ENCODE measurements at places on chromosomes 4 and X. TPM values are rescaled to one million over a fixed set of nuclear protein-coding genes. Genes with fewer than 3 reads are reported as not detected.

Gene ENPEP
- polyA plus RNA-seq, result 222 TPM

DNA sequence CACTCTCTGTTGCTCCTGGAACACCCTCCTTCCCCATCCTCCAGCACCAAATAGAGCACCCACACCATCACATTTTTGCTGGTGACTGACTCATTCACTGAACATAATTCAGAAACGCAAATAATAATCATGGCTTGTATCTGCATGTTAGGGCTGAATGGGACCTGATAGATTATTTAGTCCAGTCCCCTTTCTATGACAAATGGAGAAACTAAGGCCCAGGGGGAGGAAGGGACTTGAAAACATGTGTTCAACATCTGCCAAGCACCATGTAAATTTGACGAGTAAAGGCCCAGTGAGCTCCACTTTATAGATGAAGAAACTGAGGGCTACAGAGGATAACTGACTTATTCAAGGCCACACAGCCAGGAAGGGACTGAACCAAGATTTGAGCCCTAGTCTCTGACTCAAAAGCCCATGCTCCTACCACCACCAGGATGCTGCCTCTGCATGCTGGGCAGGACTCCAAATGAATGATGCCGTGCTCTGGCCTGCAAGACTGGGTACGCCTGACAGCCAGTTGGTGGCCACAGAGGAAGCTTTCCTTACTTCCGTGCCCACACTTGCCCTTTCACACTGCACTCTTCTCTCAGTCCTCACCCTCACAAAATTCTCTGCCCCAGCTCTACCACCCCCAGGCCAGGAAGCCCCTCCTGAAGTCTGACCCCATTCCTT lies 133.3 kb upstream of the PJA1 start:
- DNase-seq, result no peak

Gene SLC6A14
- 0.27 TPM for polyA plus RNA-seq

- no peak for DNase-seq
Measured at GRCh38 chrX:44011506-44011905, 38.3 kb upstream of the NDP start.

GRCh38 chr4:3683744-3684421 lies 82.3 kb upstream of the ADRA2C start:
- DNase-seq, result no peak

Gene ADGRG4
- not detected for polyA plus RNA-seq

Gene LRRC66
- 1.3 TPM for polyA plus RNA-seq

DNA sequence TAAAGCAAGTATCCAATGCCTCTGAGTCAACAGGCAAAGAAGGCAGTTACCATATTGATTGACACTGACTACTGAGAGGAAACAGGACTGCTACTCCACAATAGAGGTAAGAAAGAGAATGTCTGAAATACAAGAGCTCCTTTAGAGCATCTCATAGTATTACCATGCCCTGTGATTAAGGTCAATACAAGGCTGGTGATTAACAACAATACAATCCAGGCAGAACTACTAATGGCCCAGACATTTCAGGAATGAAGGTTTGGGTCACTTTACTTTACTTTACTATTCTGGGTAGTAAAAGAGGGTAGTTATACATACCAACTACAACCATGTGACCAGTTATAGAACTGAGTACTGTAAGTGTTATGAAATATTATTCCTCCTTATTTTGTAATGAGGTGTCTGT lies 44.5 kb downstream of the BRWD3 start:
- DNase-seq, result no peak

GRCh38 chr4:185210102-185210981 lies 944 bp downstream of the SNX25 start:
- DNase-seq, result peak; percentile 55

- no peak for DNase-seq
Measured at GRCh38 chrX:13694983-13695382, 6.1 kb downstream of the RAB9A start.

GRCh38 chr4:68369142-68369805 lies 19.4 kb upstream of the YTHDC1 start:
- no peak for DNase-seq

GRCh38 chr4:22477813-22478182 lies 38.1 kb downstream of the ADGRA3 start:
- no peak for DNase-seq

DNA sequence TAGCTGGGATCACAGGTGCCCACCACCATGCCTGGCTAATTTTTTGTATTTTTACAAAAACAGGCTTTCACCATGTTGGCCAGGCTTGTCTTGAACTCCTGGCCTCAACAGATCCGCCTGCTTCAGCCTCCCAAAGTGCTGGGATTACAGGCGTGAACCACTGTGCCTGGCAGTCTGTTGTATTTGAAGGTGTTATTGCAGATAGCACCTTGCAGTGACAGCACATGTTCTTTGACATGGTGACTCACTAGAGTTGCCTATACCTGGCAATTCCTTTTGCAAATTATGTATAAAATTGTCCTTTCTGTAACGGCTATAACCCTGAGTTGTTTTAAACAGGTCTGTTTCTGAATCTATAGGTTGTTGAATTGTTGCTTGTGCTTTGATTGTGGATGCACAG lies 7.9 kb downstream of the OGT start:
- DNase-seq, result no peak

- no peak for DNase-seq
Measured at GRCh38 chr4:151922811-151923210, 162.0 kb upstream of the GATB start.

- DNase-seq, result no peak
Measured at GRCh38 chrX:31166416-31166815, 94.6 kb upstream of the FTHL17 start.

Gene ETNPPL
- 0.53 TPM for polyA plus RNA-seq

DNA sequence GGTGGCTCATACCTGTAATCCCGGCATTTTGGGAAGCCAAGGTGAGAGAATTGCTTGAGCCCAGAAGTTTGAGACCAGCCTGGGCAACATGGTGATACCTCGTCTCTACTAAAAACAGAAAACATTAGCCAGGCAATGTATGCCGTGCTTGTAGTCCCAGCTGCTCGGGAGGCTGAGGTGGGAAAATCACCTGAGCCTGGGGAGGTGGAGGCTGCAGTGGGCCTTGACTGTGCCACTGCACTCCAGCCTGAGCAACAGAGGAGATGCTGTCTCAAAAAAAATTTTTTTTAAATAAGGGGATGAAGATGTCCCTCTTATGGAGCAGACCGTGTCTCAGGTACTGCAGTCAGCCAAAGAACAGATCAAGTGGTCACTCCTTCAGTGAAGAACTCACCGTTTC lies 13.5 kb downstream of the CTAG1B start:
- DNase-seq, result no peak

DNA sequence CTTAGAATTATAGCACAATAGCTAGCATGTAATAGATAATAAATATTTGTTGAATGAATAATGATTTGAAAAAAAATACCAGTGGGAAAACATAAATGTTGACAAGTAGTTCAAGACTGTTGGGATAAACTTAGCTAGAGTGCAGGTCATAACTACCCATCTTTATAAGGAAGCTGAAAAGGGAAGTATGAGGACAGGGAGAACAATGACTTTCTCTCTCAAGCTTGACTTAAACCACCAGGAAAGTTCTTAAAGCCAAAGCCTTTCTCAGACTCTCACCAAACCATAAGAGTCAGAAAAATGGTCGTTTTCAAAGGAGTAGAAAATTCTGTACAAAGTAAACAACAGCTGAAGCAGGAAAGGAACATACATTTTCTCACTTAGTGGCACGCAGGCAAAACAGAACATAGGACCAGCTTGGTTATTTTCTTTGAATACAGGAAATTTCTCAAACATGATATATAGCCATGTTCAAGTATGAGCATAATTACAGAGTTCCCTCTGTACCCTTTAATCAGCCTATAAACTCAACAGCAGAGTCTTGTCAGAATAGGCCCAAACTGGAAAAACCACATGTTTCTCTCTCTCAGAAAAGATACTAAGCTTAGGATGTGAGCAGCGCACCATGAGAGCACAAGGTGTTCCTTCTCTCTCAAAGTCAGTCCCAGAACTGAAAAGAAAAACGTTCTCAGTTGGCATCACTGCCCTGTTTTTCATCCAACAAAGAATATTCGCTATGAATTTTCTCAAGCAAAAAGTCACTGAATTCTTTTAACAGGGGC lies 28.7 kb downstream of the MAPK10 start:
- peak; percentile 17 for DNase-seq

DNA sequence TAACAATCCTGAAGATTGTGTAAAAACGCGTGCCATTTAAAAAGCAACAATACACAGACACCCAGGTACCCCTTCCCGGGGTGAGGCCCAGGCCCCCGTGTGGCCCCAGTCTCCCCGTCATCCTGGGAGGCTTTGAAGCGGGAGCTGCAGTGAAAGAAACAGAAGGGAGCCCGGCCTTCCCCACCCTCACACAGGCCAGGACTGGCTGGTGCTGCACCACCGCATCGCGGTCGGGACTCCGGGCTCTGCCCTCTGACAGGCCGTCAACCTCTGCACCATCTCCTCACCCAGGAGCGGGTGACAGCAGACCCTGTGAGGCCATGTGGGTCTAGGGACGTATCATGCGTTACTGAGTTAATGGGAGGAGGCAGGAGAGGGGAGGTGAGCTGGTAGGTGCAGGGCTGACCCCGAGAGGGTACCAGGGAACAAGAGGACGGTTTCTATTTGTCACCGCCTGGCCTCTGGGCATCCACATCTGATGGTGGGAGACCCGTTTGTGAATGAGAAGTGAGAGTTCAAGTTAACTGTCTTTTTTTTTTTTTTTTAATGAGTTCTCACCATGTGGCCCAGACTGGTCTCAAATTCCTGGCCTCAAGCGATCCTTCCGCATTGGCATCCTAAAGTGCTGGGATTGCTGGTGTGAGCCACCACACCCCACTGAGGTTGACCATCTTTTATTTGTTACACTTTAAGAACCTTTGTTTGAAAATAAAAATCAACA lies 27.3 kb downstream of the PIGG start:
- no peak for DNase-seq

Gene XG
- polyA plus RNA-seq, result 0.65 TPM

DNA sequence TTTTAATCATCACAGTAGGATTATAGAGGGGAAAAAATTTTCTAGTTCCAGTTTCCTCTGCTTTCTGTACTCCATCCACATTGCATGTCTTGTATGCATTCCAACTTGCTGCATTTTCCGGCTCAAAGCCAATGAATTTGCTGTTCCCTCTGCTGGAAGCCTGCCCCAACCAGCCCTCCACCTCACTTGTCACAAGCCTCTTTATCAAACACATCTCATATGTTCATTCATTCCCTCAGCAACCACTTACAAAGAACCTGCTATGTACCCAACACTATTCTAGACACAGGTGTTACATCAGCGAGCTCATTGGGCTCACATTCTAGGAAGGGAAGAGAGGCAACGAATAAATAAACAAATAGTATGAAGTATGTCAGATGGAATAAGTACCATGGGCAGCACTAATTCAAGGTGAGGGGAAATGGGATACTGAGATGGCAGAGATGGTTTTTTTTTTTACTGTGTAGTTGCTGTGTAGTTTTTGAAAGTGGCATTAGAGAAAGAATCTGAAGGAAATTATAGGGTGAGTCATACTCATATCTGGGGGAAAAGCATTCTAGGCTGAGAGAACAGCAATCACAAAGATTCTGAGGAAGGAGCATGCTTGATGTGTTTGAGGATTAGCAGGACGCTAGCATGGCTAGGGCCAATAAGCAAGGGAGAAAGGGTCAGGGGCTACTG lies 332.5 kb downstream of the PDGFC start:
- DNase-seq, result no peak

- DNase-seq, result peak; percentile 24
Measured at GRCh38 chr4:106329041-106329618, 12.8 kb downstream of the AIMP1 start.

DNA sequence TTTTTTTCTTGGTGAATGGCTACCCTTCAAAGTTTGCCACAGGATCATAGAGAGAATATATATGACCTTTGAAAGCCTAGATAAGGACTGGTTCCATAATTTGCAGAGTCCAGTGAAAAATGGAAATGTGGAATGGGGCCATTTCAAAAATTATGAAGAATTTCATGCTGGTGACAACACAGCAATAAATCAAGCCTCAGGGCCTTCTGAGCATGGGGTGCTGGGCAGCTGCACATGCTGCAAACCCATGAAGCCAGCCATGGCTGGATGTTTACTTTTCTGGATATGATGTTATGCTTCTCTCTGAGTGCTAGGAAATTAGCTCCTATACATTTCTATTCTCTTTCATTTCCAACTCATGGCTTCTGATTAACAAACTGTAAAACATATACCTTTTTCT lies 16.0 kb upstream of the PLA2G12A start:
- no peak for DNase-seq

DNA sequence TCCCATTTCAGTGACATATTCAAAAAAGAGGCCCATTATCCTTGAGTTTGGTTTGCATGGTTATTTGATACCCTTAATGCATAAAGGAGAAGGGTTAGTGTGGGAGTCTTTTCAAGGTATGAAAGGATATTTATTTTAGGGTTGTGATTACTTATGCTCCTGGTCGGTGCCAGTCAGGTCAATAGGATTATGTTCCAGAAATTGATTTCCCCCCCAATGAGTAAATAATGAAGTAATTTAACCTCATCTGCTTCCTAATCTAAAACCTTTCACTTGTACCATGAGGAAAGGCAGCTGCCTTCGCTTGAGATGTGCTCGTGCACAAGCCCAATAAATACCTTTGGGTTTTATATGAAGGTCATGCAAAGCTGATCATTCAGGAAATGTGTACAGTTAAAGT lies 55.0 kb upstream of the NR0B1 start:
- no peak for DNase-seq

- no peak for DNase-seq
Measured at GRCh38 chr4:48321312-48321711, 20.0 kb upstream of the SLAIN2 start.

Gene TXK
- 3.7 TPM for polyA plus RNA-seq

Gene TMEM192
- polyA plus RNA-seq, result 35.6 TPM

GRCh38 chr4:73740353-73740778 lies at the start of gene CXCL8:
CXCL8 (plus strand) TSS chr4:73740569; CDS start chr4:73740659, 90 bp downstream.
- DNase-seq, result peak; percentile 17

DNA sequence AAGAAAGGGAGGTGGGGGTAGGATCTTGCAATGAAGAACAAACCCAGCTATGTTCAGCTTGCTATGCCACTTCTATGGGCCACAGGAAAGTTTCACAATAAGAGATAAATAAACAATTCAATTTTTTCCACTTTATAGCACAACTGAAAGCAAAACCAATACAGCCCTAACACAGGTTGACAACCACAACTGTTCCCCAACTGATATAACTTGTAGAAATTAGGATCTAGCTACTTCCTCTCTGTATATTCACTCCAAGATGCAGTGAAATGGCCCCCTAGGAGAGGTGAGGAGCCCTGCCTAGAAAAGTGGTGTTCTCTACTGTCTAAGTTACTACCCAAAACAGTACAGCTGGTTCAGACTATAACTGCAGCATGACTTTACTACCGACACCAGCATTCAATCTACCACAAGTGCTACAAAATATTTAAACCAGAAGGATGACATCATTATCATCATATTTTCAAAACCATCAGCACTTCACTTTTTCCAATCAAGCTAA lies 77.0 kb downstream of the FBXW7 start:
- DNase-seq, result no peak

Data from left kidney (tissue), 8 donors.